ENCODE measurements at places on chromosomes 3 and 15.

- ATAC-seq = no peak
Measured at GRCh38 chr3:197953881-197954280, 3.9 kb downstream of the RPL35A start.

DNA sequence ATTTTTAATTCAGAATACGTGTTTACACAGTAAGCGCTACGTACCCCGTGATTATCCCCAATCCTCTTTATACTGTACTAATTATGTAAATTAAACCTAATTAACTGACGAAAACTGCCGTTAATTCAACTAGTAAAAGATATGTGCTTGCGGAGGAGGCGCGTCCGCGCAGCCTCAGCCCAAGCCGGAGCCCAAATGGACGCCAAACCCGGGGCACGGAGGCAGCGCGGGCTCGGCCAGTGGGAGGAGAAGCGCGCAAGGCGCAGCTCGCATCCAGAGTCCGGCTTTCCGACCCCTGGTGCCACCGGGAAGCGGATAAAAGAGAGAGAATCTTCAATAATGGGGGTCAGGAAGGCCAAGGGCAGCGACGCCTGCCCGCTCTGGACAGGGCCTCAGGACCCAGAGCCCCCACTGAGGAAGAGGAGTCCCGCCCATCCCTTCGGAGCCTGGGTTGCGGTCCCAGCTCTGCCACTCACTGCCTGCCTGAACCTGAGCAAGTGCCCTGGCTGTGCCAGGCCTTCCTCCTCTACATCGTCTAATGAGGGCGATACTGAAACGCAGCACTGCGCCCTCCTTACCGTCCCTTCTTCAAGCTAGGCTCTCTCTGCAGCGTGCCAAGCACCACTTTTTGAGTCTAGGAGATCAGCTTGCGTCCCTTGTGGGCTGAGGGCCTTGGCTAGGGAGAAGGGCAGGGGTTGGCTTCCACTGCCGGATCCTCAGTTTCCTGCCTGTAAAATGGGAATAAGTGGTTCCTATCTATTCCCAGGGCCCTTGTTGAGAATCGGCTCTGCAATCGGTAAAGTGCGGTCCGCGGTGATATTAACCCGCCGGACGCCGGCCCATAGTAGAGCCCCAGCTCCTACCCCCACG lies 5.0 kb upstream of the SKOR1 start:
- no peak for ATAC-seq

GRCh38 chr15:59053482-59053881 lies 51.5 kb upstream of the CCNB2 start:
- ATAC-seq = no peak

GRCh38 chr3:143809121-143809621 lies 39.1 kb downstream of the SLC9A9 start:
- no peak for ATAC-seq

- ATAC-seq = no peak
Measured at GRCh38 chr15:56667517-56667916, 65.8 kb downstream of the ZNF280D start.

DNA sequence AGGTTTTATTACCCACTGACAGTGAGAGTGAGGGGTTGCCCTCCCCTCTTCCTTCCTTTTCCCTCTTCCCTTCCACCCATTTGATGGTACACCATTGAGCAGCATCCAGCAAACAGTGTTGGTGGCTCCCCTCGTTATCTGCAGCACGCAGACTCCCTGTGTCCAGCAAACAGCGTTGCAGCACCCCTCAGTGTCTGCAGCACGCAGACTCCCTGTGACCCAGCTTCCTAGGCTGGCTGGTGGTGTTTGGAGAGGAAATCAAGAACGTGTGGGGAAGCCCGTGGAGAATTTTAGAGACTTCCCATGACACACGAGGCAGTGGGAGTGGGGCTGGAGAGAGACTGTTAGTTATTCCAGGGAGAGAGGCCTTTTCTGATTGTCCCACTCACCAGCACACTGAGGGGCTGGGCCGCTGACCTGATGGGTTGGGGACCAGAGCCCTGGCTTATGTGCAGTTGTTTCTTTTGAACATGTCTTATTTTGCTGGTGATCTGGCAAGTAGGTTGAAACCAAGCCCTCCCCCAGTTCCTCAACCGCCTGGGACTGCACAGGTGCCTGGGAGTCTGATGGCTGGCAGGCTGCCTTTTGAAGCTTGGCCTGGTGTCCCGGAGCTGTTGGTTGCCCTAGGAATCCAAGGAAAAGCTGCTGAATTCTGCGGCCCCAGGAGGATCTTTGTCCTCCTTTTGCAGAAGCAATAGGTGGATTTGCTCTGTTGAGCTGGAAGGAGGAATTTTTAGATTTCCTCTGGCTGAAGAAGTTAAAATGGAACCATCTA lies 19.0 kb downstream of the APBA2 start:
- ATAC-seq = no peak
